EL (cell line): ENCODE measurements at places on chromosomes 16 and 17.

- DNase-seq: peak; percentile 16
Observed at GRCh38 chr17:62876063-62876462, 67.9 kb upstream of the MARCHF10 start.

GRCh38 chr16:71807905-71808592 lies 585 bp downstream of the AP1G1 start:
- DNase-seq: peak; percentile 42

DNA sequence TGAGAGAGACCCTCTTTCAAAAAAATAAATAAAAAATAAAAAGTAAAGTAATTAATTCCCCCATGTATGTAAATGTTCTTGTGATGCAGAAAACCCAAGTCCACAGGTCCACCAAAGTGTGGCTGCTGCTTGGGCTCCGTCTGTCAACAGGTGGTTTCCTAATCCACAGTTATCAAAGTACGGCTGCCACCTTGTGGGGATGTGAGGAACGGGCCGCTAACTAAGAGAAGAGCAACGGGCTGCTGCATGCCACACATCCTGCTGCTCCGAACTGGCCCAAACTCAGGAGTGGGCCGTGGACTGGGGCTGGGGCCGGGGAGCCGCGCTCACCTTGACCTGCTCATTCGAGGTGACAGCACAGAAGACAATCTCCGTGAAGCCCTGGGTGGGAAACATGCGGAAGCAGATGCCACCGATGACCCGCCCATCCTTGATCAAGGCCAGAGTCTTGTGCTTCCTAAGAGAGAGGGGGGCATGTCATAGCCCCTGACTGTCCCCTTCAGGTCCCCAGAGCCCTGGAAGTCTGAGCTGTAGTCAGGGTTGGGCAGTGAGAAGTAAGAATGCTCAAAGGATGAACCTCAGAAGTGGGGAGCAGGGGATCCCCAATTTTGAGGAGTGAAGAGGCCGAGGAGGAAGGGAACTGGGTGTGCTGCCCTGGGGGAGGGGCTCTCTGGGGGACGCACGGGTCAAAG lies 4.3 kb downstream of the KAT2A start:
- peak; percentile 76 for DNase-seq

GRCh38 chr17:14089179-14089578 lies 19.9 kb downstream of the COX10 start:
- no peak for DNase-seq

DNA sequence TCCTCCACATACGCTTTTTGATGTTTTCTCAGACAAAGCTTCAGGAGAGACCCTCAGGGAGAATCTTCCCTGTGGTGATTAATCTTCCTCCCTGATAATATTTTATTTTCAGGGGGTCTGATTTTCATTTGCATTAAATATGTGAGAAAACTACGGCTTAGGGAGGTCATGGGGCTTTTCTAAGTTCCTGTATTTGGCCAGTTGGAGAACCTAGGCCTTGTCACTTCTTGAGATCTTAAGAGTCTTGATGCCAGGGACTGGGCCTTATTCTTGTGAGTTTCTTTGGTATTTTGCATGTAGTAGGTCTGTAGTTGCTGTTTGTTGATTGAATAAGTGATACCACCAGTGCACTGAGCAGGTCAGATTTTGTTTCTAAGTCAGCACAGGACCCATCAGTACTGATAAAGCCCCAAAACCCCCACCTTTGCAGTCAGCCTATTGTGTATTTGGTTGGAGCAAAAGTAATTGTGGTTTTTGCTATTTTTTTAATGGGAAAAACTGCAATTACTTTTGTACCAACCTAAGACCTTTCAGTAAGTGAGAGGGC lies 130.1 kb downstream of the PRKCA start:
- no peak for DNase-seq
